ENCODE measurements at places on chromosomes 4 and X.

DNA sequence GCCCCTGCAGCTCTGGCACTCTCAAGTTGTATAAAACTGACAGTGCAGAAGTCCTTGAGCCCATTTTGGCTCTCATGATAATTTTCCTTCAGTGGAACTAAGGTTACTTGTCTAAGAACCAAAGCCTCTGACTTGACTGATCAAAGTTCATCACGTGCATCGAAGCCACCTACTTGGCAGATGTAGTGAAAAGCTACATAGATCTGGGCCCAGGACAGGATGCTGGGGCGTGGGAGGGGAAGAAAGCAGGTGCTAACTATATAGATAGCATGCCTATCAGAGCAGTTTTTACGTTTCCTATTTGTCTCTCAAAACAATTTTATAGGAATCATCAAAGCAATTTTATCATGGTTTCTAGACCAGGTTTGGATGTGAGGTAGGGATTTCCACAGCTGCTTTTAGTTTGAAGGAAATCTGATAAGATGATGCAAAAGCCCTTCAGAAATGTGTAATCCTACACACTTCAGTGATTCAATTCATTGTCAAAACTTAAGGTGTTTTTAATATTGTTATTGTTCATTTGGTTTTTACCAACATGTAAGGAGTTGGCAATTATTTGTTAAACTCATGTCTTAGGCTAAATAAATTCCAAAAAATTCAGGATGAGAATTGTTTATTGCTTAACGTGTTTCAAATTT, 1.2 kb upstream of the CD40LG start:
- no peak for DNase-seq

DNA sequence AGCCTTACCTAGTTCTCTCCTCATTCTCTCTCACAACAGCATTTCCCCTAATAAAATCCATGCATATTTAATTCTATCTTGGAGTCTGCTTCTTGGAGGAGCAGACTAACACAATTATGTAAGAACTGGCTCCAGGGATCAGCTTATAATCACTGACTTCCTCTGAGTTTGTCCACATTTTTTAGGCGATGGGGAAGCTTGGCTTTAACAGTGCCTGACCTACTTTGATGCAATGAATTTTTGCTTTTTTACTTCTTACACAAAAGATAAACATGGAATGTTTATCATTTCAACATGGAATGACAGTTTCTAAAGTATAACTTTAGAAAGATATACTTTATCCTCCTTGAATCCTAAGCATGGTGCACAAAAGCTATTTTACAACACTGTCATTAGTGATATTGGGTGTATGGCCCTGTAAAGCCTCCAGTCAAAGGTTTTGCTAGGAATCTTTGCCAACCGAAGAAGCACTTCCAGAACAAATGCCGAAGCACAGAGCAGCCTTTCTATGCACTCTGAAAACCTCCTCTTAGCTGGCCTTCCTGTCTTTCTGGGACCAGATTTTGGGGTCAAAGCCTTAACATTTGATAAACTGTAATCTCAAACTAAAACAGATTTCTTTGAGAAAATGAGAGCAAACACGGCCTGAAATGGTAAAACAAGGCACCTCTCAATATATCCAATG, 736 bp downstream of the BDH2 start:
- no peak for DNase-seq

- no peak for DNase-seq
Observed at GRCh38 chr4:79623021-79623870, 215.2 kb upstream of the GK2 start.

- DNase-seq: no peak
Observed at GRCh38 chrX:123884809-123885408, 25.1 kb downstream of the XIAP start.

DNA sequence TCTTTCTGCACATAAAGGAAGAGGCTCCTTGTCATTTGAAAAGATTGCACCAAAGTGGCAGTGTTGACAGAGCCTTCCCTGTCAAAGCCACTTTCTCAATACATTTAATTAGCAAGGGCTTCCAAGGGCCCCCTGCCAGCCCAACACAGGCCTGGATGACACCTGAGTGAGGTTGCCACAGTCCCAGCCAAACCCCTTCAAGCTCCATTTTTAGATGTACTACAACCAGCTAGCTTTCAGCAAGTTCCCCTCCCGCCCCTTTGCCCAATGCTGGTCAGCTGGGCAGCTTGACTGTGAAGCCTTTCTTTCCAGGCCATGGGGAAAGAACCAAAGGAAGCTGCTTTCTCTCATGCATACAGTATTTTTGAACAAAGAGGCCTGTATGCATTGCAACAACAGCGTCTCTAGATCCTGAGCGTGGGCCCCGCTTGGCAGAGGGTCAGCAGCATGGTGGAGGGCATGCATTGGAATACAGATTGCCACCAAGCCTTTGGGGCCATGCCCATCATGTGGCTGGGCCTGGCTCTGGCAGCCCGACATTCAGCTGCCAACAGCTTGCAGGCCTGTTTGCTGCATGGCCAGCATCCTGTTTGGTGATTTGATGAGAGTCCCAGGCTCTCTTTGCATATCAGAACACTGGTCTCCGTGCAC, 261.1 kb upstream of the GATB start:
- DNase-seq: peak; percentile 52

- no peak for DNase-seq
Observed at GRCh38 chr4:2366252-2367192, 51.9 kb downstream of the ZFYVE28 start.

GRCh38 chrX:77450996-77451395, 3.8 kb downstream of the FGF16 start:
- no peak for DNase-seq

DNA sequence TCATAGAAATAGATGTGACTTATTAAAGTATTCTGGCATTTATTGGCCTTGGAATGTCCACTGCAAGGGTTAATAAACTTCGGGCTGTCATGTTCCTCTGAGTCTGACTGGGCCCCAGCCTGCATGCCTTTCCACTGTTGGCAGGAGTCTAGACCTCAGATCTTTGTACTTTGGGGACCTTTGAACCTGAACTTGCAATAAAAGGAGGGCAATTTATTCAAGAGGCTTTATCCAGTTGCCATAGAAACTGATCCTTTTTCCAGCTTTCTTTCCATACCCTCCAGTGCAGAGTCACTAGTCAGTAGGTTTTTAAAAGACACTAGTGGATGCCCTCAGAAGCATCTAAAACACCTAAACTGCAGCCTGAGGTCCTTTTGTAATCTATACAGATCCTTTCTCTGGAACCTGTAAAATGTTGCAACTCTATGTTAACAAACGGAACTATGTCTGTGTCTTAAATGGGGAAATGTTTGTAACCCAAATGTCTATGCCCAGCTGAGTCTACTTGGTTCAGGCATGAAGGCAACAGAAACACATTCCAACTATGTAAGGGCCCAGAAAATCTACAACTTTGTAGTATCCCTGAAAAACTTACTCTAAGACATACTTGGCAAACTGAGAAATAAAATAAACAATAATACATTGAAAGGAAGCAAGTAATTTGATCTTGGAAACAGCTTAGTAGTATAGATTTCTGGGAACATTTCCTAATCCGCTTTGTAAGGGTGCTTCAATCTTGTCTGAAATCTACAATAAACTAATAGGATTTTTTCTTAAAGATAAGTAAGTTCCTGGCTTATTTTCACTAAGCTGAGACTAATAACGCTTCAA, 41.5 kb downstream of the SOWAHB start:
- no peak for DNase-seq
